ENCODE measurements at places on chromosomes 4 and X.
A peak's percentile ranks its signal among the peaks of the same experiment; 100 is the strongest.

DNA sequence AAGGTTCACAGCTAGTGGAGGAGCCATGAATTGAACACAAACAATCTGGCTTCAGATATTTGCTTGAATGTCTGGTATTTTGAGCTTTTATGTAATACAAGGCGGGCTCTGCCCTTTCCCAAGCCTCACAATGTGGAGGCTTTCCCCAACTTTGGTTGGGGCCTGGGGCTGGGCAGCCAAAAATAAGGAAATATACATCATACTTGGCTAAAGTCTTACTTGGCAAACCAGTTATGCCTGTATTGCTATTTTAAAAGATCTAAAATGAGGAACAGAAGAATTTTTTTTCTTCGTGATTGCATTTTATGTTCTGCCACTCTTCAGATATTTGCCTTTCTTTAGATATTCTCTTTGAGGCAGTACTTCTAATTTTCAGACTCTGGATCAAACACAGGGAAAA is 26.1 kb downstream of the ARFIP1 start:
- no peak for DNase-seq

- no peak for DNase-seq
These were observed 78.5 kb downstream of the IL1RAPL1 start for GRCh38 chrX:28665778-28666177.

- no peak for DNase-seq
These were observed 726.4 kb upstream of the MAGEB2 start for GRCh38 chrX:29488919-29489318.

GRCh38 chr4:118335324-118335723 is 17.5 kb downstream of the PRSS12 start:
- no peak for DNase-seq

DNA sequence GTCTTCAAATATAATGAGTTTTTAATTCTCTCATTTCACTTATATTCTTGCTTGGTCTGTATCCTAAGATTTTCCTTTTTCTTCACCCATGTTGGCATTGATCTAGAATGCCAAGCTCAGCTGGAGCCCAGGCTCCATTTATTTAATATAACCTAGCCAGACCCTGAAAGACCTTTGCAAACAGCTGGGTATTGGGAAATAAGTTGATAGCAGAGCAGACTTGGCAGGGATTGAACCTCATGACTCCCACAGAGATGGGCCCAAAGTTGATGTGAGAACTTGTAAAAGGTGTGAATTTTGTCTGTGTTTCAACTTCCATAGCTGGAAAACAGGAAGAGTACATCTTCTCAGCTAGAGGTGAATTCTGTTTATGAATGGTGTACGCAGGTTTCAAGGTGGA is 59.5 kb downstream of the SH2D1A start:
- DNase-seq = no peak

- DNase-seq = no peak
These were observed 109.6 kb upstream of the FTHL17 start for GRCh38 chrX:31181377-31182000.

GRCh38 chr4:171022824-171023230 is 790.4 kb upstream of the GALNTL6 start:
- no peak for DNase-seq

- DNase-seq = no peak
These were observed 28.5 kb upstream of the BANK1 start for GRCh38 chr4:101762025-101762424.

- DNase-seq = no peak
These were observed 176.2 kb downstream of the ADGRL3 start for GRCh38 chr4:61376301-61376700.

DNA sequence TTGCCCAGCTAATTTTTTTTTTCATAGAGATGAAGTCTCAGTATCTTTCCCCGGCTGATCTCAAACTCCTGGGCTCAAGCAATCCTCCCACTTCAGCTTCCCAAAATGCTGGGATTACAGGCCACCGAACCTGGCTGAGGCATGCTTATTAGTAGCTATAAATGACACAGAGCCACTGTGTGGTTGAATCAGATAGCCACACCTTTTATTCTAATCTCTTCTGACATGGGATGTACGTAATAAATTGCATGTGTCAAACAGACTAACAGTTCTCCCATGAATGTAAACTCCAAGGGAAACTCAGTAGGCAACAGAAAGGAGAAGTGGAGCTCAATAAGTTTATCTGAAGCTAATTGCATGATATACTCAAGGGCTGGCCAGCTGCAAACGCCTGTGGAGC is 139.8 kb upstream of the VCX3A start:
- no peak for DNase-seq

- DNase-seq = no peak
These were observed 156.7 kb downstream of the SPRY1 start for GRCh38 chr4:123553279-123553678.

DNA sequence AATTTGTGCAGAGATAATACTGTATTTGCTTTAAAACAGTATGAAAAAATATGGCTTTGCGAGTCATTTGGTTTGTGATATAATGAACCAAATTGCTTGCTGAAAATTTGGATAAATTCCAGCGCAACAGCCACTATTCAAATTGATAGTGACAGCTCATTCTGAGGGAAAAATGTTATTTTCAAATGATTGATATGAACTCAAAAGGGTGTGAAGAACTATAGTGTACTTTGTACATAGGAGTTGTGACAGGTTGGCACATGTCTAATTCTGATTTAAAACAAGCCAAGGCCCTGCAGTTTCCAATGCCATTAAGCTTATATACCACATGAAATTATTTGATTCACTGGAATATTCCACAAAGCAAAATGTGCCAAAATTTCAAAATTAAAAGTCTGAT is 1628.9 kb upstream of the AGA start:
- DNase-seq = no peak

GRCh38 chr4:152081024-152081423 is 320.2 kb upstream of the GATB start:
- DNase-seq = no peak

GRCh38 chr4:184528051-184528450 is 53.7 kb upstream of the IRF2 start:
- no peak for DNase-seq

- DNase-seq = no peak
These were observed 15.3 kb downstream of the CCNG2 start for GRCh38 chr4:77172336-77172735.

GRCh38 chr4:123573866-123574508 is 177.4 kb downstream of the SPRY1 start:
- no peak for DNase-seq

- no peak for DNase-seq
These were observed 36.9 kb upstream of the ATOH1 start for GRCh38 chr4:93791570-93792195.

DNA sequence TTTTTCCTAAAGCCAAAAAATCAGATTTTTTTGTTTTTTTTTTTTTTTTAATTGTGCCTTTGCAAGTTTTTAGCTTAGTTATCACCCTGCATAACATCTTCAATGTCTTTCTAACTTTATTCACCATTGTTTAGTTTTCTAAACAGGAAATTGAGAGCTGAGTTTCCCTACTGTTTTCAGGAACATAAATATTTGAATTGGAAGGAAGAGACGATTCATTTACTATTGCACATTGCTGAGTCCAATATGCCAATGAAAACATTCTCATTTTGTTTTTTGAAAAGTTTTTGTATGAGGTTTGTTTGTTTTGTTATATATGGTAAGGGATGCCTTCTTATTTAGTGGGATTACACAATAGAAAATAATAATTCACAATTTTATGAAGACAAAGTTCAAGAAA is 148.4 kb downstream of the ANKRD50 start:
- DNase-seq = no peak

- DNase-seq = no peak
These were observed 505.7 kb downstream of the PACRGL start for GRCh38 chr4:21205821-21206531.

GRCh38 chrX:48090123-48090522 is 18.7 kb upstream of the ZNF630 start:
- no peak for DNase-seq

- peak; percentile 29 for DNase-seq
These were observed 53.2 kb upstream of the ABCG2 start for GRCh38 chr4:88211473-88212252.

DNA sequence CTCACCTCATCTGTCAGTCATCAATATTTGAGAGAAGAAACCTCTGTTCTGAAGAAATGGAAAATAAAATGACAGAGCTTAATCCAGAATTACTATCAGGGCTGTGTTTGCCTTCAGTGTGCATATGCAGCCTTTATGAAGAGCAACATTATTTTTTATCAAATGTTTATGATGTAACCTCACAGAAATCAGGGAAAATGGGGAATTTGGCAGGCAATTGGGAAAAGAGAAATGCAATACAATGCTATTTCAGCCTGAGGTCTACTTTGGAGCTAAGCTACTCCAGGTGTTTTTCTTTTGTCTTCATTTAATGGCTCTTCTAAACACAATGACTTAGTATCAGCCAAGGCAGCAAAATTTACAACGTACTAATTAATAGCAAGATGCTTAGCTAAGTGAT is 241.1 kb upstream of the TET2 start:
- no peak for DNase-seq

DNA sequence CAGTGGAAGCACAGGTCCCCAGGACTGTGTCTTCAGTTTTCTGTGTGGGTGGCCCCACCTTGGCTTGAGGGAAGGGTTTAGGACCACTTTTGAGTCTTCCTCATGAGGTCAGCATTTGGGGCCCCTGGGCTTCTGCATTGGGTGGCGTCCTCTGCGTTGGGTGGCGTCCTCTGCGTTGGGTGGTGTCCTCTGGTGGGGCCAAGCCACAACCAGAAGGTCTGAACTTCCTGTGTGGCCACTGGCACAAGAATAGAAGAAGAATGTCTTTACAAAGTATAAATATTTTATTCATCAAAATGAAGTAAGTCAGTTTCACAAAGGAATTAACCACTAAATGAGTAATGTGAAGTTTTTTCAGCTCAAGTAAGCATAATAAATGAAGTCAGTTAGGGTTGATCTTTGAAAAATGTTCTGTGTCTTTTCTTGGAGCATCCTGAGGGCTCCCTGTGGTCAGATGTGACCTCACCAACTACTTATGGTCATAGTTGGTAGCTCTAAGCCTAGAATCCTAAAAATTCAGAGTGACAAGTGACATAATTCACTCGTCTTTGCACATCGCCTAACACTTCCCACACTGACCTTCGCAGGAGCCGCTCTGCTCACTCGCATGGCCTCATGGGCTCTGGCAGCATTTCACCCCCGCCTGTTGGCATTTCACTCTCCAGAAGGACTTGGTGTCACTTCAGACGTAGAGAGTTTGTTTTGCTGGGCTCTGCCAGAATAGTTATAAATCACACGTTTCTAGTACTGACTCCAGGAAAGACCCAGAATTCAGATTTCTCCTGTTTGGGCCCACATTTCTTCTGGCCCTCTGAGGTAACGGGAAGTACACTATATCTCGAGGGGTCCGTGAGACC is 39.0 kb upstream of the HGFAC start:
- DNase-seq = peak; percentile 1

DNA sequence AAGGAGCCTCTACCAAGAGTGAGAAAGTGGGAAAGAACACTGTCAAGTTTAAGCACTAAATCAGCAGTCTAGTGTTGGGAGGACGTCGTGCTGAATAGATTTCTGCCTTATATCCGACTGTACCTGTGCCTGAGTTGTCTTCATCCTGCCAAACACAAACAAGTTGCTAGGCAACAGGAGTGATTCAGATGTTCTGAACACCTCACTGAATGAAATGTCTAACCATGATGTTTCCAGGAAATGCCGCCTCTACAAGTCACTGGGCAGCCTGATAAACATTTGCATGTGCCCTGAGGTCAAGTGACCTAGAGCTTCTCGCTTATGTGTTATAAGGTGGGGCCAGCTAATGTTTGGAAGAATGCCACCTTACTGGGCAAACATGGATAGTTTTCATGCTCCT is 37.9 kb downstream of the SGMS2 start:
- DNase-seq = no peak

GRCh38 chrX:154304846-154305245 is 9.3 kb downstream of the TKTL1 start:
- no peak for DNase-seq

DNA sequence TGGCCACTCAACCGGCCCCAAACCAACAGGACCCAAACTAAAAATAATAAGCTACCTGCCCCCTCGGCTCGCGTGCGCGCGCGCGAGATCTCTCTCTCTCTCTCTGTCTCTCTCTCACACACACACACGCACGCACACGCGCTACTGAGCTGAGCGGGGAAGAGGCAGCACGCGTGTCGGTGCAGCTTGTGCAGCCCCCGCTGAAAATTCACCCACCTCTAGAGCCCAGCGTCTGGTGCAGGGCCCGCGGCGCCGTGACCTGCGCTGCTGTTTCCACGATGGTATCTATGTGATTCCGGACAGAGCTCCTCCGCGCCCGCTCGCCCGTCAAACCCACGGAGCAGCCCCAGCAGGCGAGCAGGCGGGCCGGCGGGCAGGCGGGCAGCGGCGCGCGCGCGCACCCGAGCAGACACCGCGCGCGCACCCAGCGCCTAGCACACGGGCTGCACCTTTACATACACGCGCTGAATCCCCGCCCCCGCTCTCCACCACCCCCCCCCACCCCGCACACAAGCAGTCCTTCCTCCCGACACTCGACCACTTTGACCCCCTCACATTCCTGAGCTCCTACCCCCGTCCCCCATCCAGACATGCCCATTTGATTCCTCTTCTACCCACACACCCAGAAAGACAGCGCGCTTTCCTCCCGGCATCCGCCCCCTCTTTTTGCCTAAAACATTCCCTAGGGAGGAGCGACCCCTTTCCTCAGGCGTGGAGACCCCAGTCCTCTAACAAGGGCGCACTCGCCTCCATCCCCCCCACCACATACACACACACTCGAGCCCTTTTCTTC is 1.0 kb downstream of the SLITRK4 start:
- no peak for DNase-seq

DNA sequence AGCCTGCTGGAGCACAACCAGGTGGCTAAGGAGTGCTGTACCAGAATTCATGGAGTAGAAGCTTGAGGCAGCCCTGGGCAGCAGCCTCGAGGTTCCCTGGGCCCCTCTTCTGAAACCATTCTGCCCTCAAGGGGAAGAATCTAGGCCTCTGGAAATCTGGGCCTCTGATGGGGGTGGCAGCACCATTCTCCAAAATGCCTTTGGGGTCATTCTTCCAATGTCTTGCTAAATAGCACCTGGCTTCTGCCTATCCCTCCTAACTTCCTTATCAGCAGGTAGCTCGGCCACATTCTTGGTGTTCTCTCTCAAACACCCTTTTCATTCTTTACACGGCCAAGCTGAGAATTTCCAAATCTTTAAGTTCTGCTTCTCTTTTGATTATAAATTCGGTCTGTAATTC is 473.6 kb downstream of the BCOR start:
- DNase-seq = no peak

- DNase-seq = no peak
These were observed 417.8 kb upstream of the INTU start for GRCh38 chr4:127214931-127215330.

GRCh38 chrX:148878371-148878770 is 378.0 kb downstream of the AFF2 start:
- no peak for DNase-seq

Data from HS-27A (cell line).